T-helper 22 cell (primary cell): ENCODE measurements at places on chromosomes 7 and 10.

DNA sequence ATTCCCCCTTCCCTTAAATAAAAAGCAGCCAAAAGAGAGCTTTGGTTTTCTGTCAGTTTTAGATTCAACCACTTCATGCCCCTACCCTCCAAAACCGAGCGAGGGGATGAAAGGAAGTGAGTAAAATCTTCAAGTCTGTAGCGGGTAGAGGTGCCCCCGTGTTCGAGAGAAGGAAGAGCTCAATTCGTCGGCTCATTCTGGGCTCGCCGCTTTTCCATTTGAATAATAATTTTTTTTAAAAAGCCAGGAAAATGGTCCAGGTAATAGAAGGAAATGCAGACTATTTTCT is 436.2 kb upstream of the GALNT17 start:
- DNase-seq: no peak

DNA sequence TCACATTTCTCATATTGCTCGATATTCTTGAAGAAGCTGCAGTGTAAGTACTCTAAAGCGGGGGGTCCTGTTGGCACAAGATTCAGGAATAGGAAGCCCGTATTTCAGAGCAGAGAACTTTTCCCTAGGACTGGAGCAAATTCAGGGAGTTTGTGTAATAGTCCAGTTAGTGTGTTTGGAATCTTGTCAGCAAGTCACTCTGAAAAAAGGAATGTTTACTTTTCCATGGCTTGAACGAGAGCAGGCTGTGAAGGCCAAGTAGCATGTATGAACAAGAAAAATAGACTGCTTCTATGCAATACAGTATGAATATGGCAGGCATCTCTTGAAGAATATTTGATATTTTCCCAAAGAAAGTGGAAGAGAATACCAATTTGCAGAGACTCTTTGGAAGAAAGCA is 39.8 kb downstream of the CDC123 start:
- no peak for DNase-seq

- DNase-seq: no peak
Observed at GRCh38 chr7:78124216-78124615, 325.6 kb downstream of the PHTF2 start.

DNA sequence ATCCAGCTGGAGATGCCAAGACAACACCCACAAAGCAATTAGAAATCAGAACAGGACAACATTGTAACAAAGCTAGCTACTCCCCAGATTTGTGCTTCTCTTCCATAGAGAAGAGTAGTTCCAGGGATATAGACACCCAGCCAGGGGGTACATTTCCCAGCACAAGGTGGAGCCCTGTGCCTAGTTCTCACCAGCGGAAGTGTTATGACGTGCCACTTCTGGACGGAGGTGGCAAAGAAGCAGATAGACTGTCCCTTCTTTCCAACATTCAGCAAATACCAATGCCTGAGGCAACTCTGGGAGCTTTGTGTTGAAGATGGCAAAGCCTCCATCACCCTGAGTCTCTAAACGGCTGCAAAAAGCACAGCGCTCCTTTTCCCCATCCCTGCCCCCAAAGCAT is 23.4 kb upstream of the GSAP start:
- DNase-seq: no peak

DNA sequence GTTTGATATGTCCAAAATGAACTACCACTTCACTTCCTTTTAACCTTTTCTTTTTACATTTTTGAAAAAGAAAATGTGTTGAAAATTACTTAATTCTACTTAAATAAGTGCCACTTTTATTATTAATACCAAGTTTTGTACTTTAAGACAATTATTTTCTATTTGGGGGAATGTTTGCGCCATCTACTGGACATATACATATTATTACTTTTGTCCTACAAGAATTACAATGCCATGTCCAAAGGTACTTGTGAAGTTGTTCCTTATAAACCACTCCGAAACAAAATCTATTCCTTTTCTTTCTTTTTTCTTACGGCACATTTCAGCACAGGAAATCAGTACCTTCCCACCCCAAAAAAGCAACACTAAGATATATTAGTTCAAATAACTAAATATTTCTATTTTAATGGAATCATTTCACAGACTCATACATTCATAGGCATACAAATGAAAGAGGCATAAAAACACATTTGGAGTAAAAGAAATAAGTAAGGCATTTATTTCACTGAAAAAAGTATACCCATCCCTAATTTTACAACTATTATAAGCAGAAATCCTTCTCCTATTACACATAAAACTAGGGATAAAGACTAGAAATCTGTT is 169.9 kb downstream of the RNF133 start:
- no peak for DNase-seq

DNA sequence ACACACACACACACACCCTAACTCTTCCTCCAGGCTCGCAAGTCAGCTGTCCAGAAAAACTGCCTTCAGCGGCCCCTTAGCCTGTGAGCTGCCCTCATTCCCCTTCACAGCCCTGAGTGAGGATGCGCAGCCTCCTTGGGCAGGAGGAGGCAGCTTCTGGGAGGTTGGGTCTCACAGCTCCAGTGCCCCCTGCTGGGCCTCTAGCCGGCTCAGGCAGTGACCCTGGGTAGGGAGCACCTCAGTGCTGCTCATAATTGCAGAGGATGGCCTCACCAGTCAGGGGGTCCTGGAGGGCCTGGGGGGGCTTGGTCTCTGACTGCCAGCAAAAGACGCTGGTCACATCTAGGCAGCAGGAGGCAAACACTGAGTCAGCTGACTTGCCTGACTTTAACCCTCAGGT is 43.7 kb downstream of the ZNF273 start:
- no peak for DNase-seq

DNA sequence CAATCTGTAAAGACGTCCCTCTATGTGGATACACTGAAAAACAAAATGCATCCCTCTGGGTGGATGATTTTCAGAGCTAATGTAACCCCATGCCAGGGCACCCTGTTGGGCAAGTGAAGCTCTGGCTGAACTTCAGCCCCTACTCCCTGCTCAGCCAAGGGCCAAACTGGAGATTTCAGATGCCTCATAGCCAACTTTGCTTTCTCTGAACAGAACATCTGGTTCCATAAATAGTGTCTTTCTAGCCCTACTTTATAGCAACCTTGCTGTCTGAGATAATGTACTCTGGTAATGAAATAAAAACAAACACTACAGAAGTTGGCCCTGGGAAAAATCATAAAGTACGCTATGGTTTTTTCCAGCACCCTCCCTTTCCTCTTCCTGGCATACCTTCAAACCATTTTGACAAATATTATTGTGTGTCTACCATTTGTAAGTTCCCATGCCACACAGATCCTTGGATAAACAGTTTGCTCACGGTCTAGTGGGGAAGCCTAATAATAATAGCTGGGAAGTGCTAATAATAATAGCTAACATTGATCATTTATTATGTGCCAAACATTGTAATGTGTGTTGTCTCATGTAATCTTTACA is 3.4 kb downstream of the ENTPD1 start:
- no peak for DNase-seq

- DNase-seq: no peak
Observed at GRCh38 chr7:106776618-106777347, 88.3 kb upstream of the PIK3CG start.

- no peak for DNase-seq
Observed at GRCh38 chr10:92027141-92027540, 103.6 kb downstream of the BTAF1 start.

- DNase-seq: no peak
Observed at GRCh38 chr10:84336406-84337090, 8.2 kb downstream of the CCSER2 start.

DNA sequence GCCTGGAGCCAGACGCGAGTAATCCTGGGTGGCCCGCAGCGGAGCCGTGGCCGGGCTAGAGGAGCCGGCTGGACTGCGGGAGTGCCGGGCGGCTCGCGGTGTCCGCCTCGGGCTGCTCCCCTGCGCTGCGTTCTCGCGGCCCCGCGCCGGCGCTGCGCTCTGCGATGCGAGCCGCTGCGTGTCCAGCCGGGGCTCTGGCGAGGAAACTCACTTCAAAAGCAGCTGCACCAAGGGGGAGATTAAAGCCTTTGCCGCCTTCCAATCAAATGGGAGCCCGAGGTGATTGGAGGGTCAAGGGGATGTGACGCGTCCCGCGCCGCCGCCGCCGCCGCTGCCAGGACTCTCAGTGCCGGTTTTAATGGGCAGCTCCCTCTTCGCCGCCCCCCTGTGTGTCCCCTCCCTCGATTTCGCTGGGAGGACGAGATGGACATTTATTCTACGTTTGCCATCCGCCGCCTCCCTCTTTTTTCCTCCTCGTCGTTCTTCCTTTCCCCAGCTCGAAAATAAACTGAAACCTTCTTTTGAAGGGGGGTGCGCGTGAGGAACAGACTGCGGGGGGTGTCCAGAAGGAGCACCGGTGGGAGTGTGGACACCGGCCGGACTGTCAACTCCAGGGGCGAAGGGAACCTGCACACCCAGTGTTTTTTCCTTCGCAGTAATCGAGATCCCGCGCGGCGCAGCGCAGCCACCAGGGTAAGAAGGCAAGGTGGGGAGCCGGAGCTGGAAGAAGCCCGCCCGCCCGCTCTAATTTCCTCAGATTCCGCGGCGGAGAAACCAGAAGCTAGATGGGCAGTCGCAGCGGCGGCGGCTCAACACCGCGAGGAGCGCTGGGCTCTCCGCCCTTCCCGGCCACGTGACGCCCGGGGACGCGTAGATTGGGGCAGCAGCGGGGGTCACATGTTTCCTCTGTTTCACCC is at the start of gene ZNF503:
ZNF503 (minus strand) TSS at position 196 of the 917 bp plus-strand sequence. CDS start 345 bp downstream, outside the sequence.
- DNase-seq: no peak

DNA sequence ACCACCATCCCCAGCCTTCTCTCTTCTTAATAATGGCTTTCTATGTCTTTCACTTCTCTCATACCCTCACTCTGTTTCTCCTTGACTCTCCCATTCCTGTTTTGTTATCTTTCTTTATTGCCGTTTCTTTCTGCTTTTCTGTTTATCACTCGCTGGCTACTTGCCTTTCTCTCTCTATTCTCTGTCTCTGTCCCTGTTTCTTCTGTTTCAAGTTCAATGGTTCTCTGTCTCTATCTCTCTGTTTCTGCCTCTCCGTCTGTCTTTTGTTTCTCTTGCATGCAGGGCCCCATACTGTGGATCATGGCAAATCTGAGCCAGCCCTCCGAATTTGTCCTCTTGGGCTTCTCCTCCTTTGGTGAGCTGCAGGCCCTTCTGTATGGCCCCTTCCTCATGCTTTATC is at the start of gene OR6V1:
OR6V1 (plus strand) TSS at position 301 of the 400 bp plus-strand sequence; CDS start at position 301, 0 bp downstream.
- DNase-seq: no peak

DNA sequence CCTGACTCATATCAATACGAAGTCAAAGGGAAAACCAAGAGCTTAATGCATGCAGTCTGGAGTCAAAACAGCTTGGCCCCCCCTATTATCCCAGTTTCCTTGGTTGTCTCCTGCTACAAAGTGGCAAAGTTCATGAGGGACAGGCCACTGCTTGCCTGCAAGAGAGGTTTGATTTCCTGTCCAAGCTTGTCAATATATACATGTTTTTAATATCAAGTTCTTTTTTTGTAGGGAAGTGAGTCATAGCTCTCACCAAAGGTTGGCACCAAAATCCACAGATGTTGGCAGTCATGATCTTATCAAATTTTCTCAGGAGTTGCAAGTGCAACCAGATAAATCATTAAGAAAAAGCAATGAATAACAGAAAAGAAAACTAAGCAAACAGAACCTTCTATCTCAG is 176.8 kb downstream of the COBL start:
- no peak for DNase-seq

- DNase-seq: no peak
Observed at GRCh38 chr10:61399406-61399805, 53.8 kb downstream of the TMEM26 start.

DNA sequence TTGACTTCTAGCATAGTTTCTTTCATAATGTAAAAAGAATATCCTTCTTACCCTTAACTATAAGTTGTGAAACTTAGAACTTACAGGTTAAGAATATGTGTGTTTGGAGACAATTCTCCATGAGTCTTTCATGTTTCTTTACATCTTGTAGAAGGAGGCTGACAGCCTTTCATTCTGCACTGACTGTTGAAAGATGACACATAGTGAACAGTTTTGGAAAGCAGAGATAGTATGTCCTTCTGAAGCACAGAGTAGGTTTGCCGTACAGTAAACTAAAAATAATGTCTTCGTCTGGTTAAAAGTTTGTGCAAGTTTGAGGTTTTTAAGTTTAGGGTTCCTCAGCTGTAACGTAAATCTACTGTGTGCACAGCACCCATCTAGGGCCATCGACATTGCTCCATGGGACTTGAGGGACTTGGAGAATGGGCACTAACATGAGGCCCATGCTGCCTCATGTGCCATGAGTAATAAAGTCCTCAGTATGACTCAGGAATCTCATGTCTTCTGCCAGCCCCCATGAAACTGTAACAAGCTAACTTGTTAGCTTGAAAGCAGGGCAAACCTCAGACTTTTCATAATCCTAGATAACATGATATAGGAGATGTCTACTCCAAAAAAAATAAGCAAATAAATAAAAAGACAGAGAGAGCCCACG is 24.5 kb upstream of the ELAPOR2 start:
- DNase-seq: no peak

- no peak for DNase-seq
Observed at GRCh38 chr7:130907439-130907838, 173.4 kb upstream of the KLF14 start.

GRCh38 chr7:51026341-51026740 is 243.6 kb upstream of the GRB10 start:
- DNase-seq: no peak

GRCh38 chr10:62610649-62611229 is 193.8 kb upstream of the ADO start:
- DNase-seq: peak; percentile 41
